Stimulated activated CD8-positive, alpha-beta memory T cell treated with anti-CD3 and anti-CD28 coated beads, Interleukin-15, amount 100 ng/mL, for 4 hours (primary cell): ENCODE measurements at places on chromosomes 13 and 19.
A peak's percentile ranks its signal among the peaks of the same experiment; 100 is the strongest.

DNA sequence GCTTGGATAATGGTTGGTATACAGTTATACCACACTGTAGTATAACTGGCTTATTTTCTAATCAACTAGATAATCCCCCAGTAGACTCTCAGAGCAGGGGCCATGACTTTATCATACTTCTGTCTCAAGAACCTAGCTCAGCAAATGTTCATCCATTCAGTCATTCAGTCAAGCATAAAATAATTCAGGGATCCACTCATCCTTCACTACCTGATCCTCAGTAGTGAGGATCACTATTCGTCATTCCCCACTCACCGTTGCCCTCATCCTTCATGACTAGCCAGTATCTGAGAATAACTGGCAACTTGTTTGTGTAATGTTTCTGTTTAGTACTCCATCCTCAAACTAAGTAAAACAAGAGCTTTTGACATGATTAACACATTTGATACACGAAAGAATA, 77.6 kb downstream of the TSC22D1 start:
- no peak for DNase-seq

DNA sequence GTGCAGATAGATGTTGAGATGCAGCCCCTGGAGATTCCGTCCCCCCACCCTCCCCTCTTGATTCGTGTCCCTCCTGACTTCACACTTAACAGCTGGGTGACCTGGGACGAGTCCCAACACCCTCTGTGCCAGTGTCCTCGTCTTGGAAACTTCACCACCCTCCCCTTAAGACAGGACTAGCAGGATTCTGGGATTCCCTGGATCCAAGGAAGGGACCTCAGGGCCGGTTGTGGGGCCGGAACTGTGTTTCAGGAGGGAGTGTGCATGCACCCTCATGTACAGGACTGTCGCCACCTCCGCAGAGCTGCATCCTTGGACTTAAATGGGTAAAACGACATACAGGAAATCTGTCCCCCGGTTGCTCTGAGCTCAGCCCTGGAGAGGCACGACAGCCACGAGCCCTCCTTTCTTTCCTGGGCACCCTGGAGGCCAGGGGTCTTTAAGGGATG, 990 bp downstream of the MYO9B start:
- peak; percentile 2 for DNase-seq

DNA sequence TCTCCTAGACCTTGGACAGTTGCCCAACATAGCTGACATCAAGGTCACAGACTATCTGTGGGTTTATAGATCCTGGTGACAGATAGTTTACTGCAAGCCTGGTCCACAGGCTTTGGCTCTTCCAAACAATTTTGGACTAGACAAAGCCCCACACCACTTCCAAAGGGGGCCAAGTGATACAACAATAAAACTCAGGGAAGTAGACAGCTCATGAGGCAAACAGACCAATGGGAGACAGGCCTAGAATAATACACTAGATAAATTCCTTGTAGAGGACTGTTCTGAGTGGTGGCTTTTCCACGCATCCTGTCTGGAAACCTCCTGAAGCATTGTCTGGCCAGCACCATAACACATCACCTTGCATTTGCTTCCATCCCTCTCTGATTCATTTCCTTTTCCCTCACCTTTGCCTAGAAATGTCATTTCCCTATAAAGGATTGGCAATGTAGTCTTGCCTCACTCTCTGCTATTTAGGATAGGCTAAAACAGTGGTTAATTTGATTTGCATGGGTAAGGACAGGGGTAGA, 284.2 kb downstream of the POU4F1 start:
- DNase-seq, result no peak

DNA sequence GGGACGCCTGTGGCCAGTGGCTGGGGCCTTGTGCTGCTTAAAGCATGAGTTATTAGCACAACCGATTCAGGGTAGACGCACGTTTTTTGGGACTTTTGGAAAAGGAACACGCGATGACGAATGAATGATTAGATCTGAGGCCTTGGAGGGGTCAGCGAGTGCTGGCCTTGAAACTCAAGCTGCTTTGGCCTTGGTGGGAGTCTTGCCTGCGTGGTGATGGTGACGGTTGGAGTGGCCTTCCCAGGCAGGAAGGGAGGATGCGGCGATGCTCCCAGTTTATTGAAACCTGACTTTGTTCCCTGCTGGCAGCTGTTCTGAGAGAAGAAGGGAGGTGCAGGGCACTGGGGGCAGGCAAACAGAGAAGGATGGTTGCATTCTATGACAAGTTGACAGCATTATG, 63.1 kb upstream of the RNF113B start:
- no peak for DNase-seq

GRCh38 chr19:10318807-10319682, 3.2 kb upstream of the FDX2 start:
- no peak for DNase-seq

- DNase-seq, result peak; percentile 37
Measured at GRCh38 chr19:17680230-17680722, 7.9 kb downstream of the UNC13A start.

GRCh38 chr13:22369090-22369489, 698.2 kb downstream of the FGF9 start:
- no peak for DNase-seq

DNA sequence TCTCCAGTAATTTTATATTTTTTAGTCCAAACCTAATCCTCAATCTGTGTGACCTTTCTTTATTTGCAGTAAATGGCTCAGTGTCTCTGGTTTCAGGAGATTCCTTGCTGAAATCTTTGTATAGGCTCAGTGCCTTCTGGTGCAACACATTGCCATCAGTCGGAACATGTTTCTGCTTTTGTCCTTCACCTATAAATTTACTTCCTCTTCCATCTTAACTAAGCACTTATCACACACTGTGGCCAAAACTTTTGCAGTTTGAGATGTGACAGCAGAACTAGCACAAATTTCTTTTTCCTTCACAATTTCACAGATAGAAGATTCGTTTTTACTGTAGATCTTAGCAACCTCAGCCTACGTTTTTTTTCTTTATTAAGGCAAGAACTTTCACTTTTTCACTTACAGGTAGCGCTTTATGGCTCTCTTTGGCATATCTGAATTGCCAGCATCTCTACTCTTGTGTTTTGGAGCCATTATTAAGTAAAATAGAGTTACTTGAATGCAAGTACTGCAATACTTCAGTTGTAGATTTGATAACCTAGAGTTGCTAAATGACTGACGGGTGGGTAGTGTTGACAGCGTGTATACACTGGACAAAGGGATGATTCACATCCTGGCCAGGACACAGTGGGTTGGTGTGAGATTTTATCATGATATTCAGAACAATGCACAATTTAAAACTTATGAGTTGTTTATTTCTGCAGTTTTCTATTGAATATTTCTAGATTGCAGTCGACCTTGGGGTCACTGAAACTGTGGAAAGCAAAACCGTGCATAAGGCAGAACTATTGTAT, 44.3 kb downstream of the NDFIP2 start:
- no peak for DNase-seq

DNA sequence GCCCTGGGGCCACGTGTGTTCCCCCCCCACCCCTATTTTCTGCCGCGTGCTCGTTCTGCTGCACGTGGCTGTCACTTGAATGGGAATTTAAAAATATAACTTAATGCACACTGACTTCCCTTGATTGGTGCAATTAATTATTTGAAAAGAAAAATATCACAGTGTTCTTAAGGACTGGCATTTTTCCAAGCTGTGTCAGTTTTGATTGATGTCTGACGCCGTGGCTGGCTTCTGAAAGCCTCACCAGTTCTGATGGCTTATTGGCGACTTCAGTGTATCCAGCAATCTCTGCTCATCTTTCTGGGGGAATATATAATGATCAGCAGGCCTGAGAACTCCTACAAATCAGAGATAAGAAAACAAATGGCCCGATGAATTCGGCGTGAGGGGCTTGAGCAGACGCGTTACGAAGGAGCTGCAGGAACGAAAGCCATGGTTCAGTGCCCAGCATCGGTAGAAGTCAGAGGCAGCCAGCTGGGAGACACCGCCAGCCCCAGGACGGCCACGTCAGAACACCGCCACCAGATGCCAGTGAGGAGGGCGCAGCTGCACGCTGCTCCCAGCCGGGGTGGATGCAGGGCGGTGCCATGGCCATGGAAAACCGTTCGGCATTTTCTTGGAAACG, 111.2 kb downstream of the KDM4B start:
- DNase-seq, result no peak

- no peak for DNase-seq
Measured at GRCh38 chr13:40648040-40648439, 18.4 kb downstream of the FOXO1 start.

GRCh38 chr13:95099541-95099940, 201.7 kb downstream of the ABCC4 start:
- no peak for DNase-seq

- no peak for DNase-seq
Measured at GRCh38 chr13:89816404-89816803, 1531.1 kb upstream of the MIR17HG start.

- no peak for DNase-seq
Measured at GRCh38 chr13:99254830-99255229, 3.3 kb downstream of the GPR18 start.

GRCh38 chr19:51386882-51387520, 773 bp downstream of the LIM2 start:
- no peak for DNase-seq

- no peak for DNase-seq
Measured at GRCh38 chr13:44815623-44816022, 173.6 kb downstream of the NUFIP1 start.

GRCh38 chr19:41928754-41929535, 696 bp upstream of the ERFL start:
- no peak for DNase-seq

DNA sequence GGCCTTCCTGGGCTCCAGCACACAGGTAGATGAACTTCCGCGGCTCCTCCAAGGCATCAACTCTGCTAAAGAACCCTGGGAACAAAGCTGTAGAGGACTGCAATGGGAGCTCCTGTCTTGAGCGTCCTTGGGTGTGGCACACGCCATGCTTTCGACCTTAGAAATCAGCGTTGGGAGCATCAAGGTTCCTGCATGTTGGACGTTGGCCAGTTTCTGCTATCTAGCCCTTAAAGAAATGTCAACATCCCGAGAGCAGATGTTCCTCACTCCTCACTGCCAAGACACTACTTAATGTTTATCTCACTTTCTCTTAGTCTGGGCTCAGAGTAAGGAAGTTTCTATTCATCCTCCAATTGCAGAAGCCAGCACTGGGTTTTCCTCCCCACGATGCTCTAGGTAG, 70.6 kb upstream of the MEDAG start:
- DNase-seq, result no peak

- DNase-seq, result no peak
Measured at GRCh38 chr13:25881136-25881926, 170.5 kb downstream of the SHISA2 start.

GRCh38 chr19:39160523-39160861, 34.9 kb downstream of the PAK4 start:
- no peak for DNase-seq
